ENCODE measurements at places on chromosomes 4 and X. TPM values are rescaled to one million over a fixed set of nuclear protein-coding genes. Genes with fewer than 3 reads are reported as not detected.

The HSFX1 gene
- total RNA-seq: 1.1 TPM

The OPN1MW3 gene
- not detected for total RNA-seq

The ARSJ gene
- total RNA-seq: not detected

The CPZ gene
- total RNA-seq: not detected

The TCEAL2 gene
- not detected for total RNA-seq

The SPON2 gene
- 2.2 TPM for total RNA-seq

The SMIM43 gene
- total RNA-seq: not detected

The NUDT10 gene
- total RNA-seq: 0.27 TPM

The GAGE12F gene
- not detected for total RNA-seq

The GABRA4 gene
- not detected for total RNA-seq

The TRPC5OS gene
- not detected for total RNA-seq

The CT45A9 gene
- total RNA-seq: not detected
